ENCODE measurements at places on chromosomes 16 and 17.

DNA sequence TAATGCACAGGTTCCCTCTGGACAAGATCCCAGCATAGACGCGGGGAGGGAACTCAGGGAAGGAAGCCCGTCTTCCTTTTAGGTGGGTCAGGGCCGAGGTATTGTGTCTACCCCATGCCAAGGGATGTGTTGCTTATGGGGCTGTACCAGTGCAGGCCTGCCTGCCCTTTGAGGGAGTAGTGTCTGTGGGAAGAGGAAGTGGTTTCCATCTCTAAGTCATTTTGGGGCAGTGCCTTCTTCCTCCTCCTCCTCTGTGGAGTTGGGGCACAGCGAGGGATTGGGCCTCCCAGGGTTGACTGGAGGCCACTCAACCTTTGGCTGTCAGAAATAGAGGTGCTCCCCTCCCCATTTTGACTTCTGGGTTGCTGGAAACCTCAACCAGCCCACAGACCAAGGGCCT, 26.5 kb downstream of the GJD3 start:
- DNase-seq: no peak

DNA sequence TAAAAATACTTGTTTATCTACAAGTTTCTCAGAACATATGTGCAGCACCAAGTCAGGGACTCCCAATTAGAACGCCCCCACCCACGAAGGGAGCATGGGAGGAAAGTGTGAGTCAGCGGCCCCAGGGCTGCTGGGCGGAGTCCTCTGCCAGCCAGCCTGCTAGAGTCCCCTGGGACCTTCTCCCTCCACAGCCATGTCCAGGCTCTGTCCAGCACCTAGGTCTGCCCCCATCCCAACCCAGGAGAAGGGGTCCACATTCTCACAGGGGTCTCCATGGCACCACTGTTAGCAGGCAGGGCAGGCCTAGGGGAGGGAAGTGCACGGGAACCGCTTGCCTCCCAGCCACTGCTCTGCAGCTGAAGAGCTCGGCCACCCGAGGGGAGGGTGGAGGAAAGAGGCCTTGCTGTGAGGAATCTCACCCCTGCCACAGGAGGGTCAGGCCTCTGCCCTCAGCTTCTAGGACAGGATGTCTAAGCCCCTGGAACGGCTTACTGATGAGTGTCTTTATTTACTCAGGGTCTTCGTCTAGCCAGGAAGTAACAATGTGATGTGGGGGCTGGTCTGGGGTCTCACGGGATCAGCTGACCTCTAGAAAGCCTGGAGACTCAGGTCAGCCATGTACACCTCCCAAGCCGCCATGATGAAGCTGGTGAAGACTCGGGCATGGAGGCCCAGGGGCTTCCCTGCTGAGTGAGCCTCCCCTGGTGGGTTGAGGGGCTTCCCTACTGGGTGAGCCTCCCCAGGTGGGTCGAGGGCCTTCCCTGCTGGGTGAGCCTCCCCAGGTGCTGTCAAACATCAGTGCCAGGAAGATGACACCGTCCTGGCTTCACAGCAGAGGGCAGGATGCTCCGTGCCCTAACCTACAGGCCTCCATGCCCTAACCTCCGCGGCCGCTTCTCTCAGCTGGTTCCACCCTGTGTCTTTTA, 190.3 kb downstream of the RBFOX3 start:
- no peak for DNase-seq

DNA sequence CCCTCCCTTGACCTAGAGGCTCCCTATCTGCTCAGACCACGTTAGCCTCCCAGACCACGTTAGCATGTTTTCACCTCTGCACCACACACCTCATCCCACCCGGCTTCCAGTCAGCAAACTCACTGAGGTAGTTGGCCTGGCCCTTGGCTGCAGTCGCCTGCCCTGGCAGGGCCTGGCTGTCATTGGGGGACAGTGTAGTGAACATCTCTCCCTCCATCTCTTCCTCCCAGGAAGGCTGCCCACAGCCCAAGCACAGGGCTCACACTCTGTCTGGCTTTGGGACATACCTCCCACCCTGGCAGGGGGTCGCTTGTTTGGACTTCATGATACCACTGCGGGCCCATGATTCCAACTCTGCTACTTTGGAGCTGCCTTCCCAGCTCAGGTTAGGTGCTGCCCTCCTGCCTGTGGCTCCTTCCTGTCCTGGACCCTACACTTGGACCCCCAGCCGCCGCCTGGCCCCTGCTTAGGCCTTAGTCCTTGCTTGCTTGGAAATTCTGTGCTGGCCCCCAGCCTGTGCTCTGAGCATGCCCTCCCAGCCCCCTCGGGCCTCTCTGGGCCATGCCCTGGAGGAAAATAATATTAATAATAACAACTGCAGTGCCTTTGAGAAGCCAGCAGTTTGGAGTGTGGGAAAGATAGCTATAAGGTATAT, 167.7 kb downstream of the COPRS start:
- no peak for DNase-seq

GRCh38 chr17:44362949-44363612, 572 bp downstream of the FAM171A2 start:
- DNase-seq: peak; percentile 57

- DNase-seq: no peak
These were observed 817 bp downstream of the NDUFAF8 start for GRCh38 chr17:81239714-81240555.

All from right hindlimb (tissue), 1 donor.